A549 treated with AZD2906 at 1 μM for 4 hours (cell line): ENCODE measurements at places on chromosomes 13 and 19. TPM values are rescaled to one million over a fixed set of nuclear protein-coding genes. Genes with fewer than 3 reads are reported as not detected.

Gene UQCRFS1
- total RNA-seq, result 103 to 129 TPM (median 128 TPM) in 5 replicates

Gene SIGLEC11
- 0.09 to 0.17 TPM (median 0.09 TPM) in 5 replicates for total RNA-seq

Gene TCF3
- 51.1 to 71.0 TPM (median 65.6 TPM) in 5 replicates for total RNA-seq

Gene CCNE1
- 22.0 to 25.2 TPM (median 22.6 TPM) in 5 replicates for total RNA-seq

Gene ZNF681
- 0.01 TPM in 1 of 5 replicates, not detected in the others for total RNA-seq

Gene CAPN12
- total RNA-seq, result 4.5 to 7.3 TPM (median 6.3 TPM) in 5 replicates
